ENCODE measurements at places on chromosomes 7 and 10. TPM values are rescaled to one million over a fixed set of nuclear protein-coding genes. Genes with fewer than 3 reads are reported as not detected.

DNA sequence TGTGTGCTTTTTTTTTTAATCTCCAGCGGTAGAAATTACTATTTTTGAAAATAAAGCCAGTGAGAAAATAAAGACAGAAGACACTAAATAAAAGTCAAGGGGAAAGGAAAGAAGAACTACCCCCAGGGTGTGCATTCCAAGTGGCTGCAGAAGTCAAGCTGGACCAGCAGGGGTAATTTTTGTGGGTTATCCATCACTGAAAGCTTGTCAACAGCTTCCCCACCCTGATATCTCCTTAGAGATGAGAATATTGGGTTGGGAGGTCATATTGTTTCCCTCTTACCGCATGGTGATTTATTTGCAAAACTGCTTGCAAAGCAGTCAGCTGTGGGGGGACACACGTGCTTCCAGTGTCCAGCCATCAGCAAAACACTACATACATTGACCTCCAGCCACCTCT lies 46.4 kb downstream of the FAM107B start:
- no peak for DNase-seq

GRCh38 chr7:20561908-20562307 lies 53.6 kb upstream of the ABCB5 start:
- DNase-seq = no peak

GRCh38 chr10:133123050-133123745 lies 35.5 kb downstream of the ADGRA1 start:
- DNase-seq = no peak

DNA sequence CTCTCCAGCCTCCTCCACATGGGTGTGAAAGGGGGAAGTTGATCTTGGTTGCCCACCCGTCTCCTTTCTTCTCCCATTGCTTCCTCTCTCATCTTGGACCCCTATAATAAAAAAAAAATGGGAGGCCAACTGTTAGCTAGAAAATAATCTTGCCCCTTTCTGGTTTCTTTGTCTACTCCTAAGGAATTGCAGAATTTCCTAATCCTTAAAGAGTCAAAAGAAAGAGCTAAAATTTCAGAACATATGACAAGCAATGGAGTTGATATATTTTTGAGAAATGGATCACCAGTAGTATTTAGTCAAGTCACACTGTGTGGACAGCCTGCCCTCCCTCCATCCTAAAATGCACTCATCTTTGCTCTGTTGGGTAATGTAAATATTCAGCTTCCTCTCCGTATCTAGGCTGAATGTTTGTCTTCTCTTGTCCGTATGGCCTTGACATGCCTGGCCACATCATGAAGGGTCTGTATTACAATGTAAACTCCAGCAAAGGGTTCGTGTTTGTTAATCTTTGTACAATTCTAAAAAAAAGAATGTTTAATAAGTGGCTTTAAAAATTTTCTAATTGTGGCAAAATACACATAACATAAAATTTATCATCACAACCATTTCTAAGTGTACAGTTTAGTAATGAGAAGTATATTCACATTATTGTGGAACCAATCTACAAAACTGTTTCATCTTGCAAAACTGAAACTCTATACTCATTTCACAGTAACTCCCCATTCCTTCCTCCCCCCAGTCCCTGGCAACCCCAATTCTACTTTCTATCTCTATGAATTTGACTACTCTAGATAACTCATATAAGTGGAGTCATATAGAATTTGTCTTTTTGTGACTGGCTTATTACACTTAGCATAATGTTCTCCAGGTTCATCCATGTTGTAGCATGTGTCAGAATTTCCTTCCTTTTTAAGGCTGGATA lies 71.5 kb downstream of the ZNF92 start:
- DNase-seq = no peak

DNA sequence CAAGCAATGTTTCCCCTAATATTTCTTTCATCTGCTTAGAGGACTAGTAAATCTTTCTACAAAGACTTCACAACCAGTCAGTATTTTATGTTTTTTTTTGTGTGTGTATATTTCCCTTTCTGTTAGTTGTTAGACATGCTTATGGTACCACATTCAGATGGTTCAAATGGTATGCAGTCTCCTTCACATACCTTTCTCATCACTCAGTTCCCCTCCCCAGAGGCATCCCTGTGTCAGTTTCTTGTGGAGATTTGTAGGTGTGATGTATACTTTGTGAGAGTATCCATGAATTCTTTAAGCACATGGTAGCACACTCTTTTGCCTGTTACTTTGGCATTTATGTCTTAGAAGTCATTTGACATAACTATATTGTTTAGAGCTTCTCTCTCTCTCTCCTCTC lies 4.4 kb downstream of the ZNF485 start:
- no peak for DNase-seq

DNA sequence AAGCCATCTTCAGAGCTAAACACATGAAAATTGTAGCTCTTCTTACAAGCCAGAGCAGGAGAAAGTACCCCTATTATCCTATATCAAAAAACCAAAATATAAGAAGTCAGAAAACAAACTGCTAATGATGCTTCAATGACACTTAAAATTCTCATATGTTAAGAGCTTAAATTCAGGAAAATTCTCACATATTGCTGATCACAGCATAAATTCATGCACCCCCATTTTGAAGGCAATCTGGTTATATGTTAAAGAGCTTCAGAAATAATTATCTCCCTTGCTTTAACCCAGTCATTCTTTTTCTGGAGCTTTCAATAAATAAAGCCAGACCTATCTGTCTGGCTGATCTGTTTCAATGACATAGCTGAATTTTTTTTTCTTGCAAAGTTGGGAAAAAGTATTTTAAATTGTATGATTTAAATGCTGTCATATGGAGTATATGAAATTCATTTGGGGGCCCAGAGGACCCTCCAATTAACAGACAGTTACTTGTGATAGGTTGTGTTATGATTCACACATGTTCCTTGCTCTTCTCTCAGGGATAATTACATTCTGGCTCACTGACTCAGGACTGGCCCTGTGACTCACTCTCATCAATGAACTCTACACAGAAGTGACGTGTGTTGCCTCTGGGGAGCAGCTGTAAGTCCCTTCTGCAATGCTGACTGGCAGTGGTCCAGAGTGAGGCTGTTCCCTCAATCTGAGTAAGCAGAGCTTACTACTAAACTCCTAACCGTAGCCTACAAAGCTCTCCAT lies 85.2 kb downstream of the HGF start:
- no peak for DNase-seq

GRCh38 chr7:81327468-81328266 lies 408.8 kb upstream of the SEMA3C start:
- no peak for DNase-seq

- DNase-seq = no peak
These were observed 77.3 kb downstream of the FAM13C start for GRCh38 chr10:59285073-59285472.

DNA sequence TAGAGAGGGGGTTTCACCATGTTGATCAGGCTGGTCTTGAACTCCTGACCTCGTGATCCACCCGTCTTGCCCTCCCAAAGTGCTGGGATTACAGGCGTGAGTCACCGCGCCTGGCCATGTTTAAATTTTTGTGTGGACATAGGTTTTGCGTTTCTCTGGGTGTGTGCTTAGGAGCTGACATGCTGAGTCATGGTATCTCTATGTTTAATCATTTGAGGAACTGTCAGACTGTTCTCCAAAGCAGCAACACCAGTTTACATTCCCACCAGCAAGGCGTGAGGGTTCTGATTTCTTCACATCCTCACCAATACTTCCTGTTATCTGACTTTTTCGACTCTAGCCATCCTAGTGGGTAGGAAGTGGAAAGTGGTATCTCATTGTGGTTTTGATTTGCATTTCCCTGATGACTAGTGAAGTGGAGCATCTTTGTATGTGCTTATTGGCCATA lies 153.7 kb downstream of the DNAJB6 start:
- DNase-seq = no peak

GRCh38 chr7:112930787-112931186 lies 140.6 kb upstream of the TMEM168 start:
- DNase-seq = no peak

The TUBB8 gene
- total RNA-seq = not detected

The MMRN2 gene
- 57.2 TPM for total RNA-seq
